Activated CD4-positive, CD25-positive, alpha-beta regulatory T cell (primary cell): ENCODE measurements at places on chromosomes 7 and 10.

- no peak for DNase-seq
Measured at GRCh38 chr7:124597509-124597908, 168.1 kb downstream of the GPR37 start.

GRCh38 chr10:132366006-132366405, 31.0 kb upstream of the PWWP2B start:
- no peak for DNase-seq

DNA sequence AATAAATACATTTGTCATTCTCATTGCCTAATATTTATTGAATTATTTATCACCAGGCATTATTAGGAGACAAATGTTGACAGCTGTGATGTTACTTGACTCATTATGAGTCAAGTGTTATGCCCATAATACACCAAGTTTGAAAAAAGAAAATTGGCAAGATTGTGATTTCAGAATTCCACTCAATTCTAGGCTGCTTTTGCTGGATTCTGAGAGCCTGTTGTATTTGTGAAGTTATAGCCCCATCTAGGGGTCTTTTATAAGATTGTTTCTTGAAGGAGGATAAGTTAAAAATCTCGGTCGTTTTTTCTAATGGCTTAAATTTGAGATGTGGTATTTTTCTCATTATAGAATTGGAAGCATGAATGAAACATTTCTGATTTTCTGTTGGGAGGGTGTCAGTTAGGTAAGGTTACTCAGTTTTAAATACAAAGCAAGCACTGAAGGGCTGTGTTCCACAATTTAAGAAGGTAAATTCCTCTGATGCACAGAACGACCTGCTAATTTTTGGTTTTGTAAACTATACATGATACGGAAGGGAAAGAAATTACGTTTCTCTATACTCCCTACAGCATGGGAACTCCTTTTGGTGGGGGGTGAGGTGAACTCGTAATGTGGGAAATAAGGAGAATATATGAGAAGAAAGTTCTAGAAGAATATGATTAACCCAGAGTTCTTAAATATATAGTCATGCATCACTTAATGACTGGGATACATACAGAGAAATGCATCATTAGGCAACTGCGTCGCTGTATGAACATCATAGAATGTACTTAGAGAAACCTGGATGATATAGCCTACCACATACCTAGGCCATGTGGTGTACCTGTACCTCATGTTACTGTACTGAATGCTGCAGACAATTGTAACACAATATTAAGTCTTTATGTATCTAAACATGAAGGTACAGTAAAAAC, 2.6 kb downstream of the STK31 start:
- DNase-seq, result no peak

- DNase-seq, result no peak
Measured at GRCh38 chr7:74554178-74554577, 100.5 kb downstream of the GTF2IRD1 start.

DNA sequence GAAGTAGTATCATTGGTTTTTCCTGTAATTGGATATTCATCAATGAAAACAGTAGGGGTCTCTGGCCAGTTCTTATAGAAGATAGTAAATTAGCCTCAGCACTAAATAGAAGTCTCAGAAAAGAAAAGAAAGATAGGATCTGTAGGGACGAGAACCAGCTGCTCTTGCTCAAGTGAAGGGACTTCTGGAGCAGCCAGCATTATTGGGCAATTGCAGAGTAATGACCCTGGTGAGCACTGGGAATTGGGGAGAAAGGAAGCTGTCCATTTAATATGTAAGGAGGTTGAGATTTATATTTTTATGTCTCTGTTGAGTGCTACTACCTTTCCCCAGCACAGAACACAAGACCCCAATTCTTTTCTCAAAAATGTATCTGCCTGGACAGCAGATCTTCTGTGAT, 61.2 kb upstream of the WNT16 start:
- DNase-seq, result no peak

DNA sequence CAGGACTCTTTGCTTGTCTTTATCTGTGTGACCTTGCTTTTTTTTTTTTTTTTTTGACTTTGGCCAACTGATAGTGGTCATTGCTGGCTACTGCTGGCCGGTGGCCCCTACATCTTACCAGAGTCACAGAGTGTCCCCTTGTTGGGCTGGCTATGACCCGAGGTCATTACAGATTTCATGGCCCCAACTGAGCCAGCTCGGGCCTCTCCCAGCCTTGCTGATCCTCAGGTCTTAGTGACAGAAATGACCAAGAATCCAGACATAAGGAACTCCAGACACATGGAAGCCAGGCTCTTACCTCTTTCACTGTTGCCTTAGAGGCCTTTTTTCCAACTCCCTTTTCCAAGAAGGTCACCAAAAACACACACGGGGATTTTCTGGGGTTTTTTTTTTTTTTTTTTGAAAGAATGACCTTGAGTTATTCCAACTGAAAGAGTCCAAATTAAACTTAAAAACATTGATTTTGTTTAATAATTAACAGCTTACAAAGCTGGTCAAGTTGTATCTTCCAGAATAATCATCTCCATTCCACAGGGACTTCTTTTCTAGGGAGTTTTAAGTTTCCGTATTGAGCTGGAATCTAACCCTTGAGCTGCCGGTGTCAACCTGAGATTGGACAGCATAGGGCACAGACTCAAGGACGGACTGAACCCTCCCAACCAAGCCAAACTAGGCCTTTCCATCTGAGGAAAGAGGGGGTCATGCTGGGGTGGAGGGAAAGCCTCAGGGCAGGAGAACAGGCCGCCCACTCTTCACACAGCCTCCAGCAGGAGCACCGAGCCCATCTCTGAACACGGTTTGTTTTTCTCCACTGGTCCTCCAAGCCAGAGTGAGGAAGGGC, 43.8 kb downstream of the PIK3AP1 start:
- no peak for DNase-seq

GRCh38 chr10:77421591-77421990, 216.0 kb downstream of the KCNMA1 start:
- no peak for DNase-seq

DNA sequence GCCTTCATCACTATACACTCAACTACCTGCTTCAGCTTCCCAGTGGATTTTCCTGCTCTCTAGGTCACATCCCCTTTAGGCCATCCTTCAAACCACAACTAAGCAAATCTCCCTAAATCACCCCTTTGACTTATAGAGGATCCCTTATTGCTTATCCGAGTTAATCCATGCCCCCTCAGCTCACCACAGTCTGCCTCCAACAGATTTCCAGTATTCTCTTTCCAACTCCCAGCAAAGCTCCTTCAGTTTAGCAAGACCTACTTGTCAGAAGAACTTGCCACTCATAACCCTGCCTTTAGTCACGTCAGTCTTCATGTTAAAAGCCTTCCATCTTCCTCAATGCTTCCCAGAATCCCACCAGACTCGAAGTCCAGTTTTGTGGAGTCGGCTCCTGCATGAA, 38.6 kb downstream of the RAPGEF5 start:
- DNase-seq, result no peak

- DNase-seq, result no peak
Measured at GRCh38 chr10:104340641-104341040, 2.4 kb upstream of the ITPRIP start.

- DNase-seq, result no peak
Measured at GRCh38 chr10:130015075-130015695, 51.1 kb upstream of the EBF3 start.
